Esophagus squamous epithelium (tissue), 5 donors: ENCODE measurements at places on chromosomes 16 and 17. TPM values are rescaled to one million over a fixed set of nuclear protein-coding genes. Genes with fewer than 3 reads are reported as not detected.

DNA sequence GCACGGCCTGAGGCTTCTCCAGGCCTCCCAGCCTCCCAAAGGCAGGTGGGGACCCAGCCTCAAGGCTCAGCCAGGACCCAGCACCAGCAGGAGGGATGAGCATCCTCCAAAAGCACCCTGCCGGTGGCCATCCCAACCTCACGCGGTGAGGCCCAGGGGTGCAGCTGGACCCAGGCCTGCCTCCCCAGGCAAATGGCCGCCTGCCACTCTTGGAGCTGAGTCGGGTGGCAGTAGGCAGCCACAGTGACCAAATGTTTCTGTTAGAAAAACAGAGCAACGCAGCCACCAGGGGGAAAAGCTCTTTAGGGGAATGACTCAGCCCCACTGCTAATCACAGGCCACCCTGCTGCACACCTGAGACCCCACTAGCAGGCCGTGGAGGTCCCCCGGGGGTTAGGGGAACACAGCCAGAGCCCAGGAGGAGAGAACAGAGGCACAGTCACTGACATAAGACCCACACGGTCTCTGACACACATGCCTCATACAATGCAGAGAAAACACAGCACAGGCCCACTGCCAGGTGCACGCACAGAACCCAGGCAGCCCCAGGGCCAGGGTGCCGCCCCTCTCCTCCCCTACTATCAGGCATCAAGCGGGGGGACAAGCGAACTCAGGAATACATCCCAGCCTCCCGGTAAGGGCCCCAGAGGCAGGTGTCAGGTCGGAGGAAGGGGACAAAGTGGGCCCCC lies 12.4 kb downstream of the BCAR1 start:
- no peak for DNase-seq

GRCh38 chr17:66538776-66539175 lies 236.4 kb downstream of the PRKCA start:
- DNase-seq = no peak

- DNase-seq = no peak
Measured at GRCh38 chr16:74296104-74296431, 546 bp upstream of the PSMD7 start.

GRCh38 chr17:56883616-56884015 lies 30.2 kb downstream of the TRIM25 start:
- DNase-seq = no peak

GRCh38 chr17:41464682-41465081 lies 2.5 kb downstream of the KRT32 start:
- no peak for DNase-seq

DNA sequence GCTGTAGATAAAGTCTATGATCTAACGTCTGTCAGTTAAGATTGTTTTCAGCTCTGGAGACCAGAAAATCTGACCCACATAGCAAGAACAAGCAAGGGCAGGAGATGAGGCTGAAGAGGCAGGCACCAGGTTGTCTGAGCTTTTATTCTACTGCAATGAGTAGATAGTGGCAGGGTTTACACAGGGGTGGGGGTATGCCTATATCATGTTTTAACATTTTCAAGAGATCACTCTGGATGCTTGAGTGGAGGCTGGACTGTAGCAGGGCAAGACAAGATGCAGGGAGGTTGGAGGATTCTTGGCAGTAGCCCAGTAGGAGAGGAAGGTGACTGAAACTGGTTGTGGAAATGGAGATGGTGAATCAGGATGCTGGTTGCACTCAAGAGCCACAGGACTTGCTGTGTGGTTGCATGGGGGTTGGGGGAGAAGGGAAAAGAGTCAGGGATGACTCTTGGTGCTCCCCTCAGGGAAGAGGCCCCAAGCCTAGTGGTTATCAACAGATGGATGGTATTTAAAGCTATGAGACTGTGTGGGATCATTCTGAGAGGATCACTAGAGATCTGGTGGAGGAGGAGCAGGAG lies 143.1 kb upstream of the KCNJ18 start:
- DNase-seq = no peak

DNA sequence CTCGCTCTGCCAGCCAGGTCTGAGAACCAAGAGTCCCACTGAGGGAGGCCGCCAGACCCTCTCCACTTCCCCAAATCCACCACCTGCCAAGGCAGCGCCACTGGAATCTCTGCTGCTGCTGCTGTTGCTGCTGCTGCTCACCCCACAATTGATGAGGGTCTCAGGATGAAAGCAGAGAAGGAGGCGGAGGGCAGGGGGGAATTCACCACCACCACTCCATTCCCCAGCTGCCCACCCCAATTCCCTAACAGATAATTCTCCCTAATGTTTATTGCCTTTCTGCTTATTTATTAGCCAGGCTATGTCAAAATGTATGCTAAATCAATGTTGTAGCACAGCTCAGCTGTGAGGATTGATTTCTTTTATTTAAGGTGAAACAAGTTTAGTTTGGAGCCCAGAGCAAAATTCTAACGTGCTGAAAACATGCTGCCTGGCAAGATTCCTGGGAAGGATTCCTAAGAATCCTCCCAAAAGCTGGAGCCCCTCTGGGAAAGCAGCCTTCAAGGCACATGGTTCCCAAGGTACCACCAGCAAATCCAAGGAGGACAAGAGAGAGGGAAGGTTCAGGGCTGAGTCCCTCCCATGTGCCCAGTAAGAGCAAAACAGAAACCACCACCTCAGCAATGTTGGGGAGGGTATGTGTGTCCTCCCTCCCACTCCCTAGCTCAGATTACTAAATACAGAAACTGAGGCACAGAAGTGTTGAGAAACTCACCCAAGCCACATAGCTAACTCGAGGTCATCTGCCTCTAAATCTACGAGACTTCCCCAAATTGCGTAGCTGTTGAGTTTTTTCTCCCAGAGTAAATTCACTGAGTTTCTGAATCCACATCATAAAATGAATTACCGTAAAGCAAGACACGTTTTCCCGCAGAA lies 12.2 kb upstream of the CDH5 start:
- DNase-seq = no peak

DNA sequence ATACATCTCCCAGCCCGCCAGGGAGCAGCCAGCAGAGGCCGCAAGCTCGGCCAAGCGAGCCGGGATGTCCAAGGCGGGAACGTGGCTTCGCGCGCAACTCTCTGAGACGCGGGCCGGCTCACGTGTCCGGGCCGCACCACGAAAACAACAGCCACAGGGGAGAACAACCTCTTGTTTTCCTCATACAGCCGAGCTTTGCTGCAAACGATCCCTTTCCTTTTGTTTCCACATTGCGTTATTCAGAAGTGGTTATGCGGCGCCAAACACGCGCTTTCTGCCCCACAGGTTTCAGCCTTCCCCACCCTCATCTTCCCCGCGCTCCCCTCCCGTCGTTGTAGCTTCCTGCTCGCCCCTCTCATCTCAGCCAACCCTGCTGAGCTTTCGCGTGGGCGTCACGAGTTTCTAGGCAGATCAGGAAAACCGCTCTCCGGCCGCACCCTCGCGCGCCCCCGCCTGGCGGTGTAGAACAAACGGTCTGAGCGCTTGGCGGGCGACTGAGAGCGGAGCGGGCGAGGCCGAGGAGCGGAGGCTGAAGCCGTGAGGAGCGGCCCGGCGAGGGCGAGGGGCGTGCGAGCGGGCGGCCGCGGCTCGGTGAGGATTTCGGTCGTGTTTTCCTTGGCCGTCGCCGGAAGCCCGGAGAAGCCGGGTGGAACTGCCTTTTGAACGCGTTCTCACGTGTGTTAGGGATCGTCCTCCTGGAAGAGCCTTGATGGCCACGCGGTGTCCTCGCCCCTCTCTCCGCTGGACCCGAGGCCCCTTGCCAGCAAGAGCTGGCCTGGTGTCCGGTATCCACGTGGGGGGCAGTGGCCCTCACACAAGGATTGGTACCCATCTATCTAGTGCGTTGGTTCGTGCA lies 6.6 kb upstream of the SMARCD2 start:
- peak; percentile 67 for DNase-seq

DNA sequence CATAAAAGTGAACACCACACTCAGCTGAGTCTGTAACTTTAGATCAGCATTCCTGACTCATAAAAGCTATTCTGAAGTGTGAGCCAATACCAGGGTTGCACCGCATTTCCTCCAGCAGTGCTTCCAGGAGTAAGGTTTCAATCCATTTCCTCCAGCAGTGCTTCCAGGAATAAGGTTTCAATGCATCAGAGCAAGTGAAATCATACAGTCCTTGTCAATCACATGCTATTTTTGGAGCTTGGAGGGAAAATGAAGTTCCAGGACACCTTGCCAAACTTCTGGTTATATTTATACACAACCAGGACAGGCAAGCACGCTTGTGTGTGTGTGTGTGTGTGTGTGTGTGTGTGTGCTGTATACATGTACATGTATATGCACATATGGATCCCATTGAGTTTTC lies 327.6 kb downstream of the GRIN2A start:
- DNase-seq = no peak

- no peak for DNase-seq
Measured at GRCh38 chr17:16434662-16435061, 19.3 kb downstream of the TRPV2 start.

GRCh38 chr17:72393553-72393952 lies 272.7 kb downstream of the SOX9 start:
- DNase-seq = no peak

- no peak for DNase-seq
Measured at GRCh38 chr16:66617728-66618127, 13.2 kb downstream of the CMTM3 start.

Gene PRDM7
- total RNA-seq = not detected

Gene LRRC37A3
- 4.2 TPM for total RNA-seq

Gene CDC27
- 45.9 TPM for total RNA-seq

Gene EVPLL
- 5.9 TPM for total RNA-seq

Gene KRT222
- total RNA-seq = 0.79 TPM

Gene PRAC1
- total RNA-seq = not detected
